Foreskin melanocyte (primary cell): ENCODE measurements at places on chromosomes 3 and 15.

DNA sequence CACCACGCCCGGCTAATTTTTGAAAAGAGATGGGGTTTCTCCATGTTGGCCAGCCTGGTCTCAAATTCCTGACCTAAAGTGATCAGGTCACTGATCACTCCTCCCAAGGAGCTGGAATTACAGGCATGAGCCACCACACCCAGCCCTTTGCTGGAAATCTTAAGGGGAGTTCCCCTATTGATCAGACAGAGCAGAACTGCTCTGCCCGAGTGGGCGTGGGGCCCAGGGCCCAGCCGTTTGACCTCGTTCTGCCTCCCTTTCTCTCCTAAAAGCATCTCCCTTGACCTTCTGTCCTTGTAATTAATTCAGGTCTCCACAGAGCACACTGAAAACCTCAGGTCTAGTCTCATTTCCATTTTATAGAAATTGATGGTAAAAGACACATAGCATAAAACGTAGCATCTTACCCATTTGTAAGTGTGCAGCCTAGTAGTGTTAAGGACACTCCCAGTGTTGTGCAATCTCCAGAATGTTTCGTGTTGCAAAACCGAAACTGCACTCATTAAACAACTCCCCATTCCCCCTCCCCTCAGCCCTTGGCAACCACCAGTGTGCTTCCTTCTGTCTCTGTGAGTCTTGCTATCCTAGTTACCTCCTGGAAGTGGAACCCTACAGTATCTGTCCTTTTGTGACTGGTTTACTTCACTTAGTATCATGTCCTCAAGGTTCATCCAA is 89.3 kb downstream of the SLCO3A1 start:
- peak; percentile 57 for DNase-seq

DNA sequence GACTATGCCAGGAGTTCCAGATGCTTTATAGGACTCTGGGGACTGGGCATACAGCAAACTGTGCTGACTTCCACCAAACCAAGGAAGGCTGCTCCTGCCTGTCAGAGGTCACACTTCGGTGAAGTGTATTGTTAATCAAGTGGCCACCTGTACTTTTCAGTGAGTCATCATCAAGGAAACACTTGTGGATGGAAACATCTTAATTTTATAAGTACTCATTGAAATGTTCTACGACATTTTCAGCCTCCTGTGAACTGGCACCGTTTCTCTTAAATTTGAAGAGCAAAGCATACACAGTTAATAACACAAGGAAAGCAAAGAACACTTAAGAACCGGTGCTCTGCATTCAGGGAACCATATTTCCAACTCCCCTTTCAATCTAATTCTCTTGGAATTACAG is 801.7 kb upstream of the DPPA4 start:
- no peak for DNase-seq

DNA sequence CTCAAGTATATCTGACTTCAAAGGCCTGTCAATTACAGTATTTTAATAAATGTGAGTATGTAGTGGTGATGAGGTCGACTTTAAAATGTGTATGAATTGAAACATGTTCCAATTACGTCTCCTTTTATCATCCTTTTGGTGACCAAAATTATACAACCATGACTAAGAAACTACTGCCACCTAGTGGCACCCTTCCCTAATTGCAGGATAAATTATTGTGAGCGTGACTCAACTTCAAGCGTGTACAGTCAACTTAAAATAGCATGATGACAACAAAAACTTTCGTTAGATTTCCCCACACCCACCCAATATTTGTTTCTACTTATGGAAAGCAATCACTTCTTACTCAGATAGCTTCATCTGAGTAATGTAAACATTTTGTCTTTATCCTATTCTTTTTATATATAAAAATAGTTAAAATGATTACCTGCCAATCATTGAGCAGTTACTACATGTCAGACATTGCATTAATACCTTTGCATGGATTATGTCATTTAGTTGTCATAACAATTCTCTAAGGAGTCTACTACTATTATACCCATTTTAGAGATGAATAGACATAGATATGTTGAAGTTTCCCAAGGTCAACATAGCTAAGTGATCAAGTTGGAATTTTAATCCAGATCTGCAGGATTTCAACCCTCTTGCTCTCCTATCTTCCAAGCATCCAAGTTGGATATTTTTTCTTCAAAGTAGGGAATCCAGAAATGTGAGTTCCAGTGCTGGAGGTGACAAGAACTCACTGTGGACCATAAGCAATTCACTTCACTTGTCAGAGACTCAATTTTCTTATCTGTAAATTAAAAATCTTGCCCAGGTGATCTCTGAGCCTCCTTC is 106.0 kb downstream of the MEX3B start:
- DNase-seq = peak; percentile 55

GRCh38 chr3:127685708-127686511 is 13.2 kb downstream of the ABTB1 start:
- no peak for DNase-seq

DNA sequence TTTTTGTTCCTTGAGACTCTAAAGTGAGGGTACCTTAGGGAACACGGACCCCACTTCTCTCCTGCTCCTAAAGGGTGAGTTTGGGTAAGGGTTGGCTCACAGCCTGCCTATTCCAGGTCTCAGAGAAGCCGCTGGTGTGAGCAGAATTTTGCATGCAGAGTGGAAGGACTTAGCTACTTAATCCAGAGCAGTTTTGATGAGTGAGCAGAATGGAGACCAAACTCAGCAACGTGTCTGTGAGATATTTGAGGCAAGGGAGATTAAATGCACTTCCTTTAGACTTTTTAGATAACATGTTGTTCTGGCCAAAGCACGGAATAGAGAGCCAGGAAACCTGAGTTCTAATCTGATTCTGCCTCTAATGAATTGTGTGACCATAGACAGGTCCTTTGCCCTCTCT is 5.1 kb downstream of the SLC24A1 start:
- no peak for DNase-seq

DNA sequence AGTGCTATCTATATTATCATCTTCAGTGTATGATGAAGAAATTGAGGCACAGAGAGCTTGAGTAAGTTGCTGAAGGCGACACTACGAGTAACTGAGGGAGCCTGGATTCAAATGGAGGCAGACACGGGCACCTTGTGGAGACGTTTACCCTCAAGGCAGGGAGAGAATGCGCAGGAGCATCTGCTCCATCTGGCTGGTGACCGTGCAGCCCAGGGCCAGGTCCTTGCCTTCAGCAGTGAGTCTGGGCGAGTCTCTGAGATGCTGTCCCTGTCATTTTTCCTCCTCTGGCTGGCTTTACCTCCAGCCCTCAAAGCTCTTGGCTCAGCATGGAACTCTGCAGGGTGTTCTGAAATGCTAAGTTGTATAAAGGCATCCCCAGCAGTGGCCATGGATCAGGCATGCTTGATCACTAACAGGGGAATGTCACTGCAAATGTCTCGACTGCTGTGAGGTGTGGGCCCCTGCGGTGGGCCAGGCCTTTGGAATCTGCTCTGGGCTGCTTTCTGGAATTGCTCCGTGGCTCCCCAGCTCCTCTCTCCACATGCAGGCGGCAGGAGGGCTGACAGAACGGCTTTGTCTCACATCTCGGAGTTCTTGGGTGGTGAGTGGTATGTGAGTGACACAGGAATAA is 19.7 kb downstream of the SPSB4 start:
- no peak for DNase-seq

- no peak for DNase-seq
Observed at GRCh38 chr3:57152151-57153143, 12.7 kb downstream of the IL17RD start.

DNA sequence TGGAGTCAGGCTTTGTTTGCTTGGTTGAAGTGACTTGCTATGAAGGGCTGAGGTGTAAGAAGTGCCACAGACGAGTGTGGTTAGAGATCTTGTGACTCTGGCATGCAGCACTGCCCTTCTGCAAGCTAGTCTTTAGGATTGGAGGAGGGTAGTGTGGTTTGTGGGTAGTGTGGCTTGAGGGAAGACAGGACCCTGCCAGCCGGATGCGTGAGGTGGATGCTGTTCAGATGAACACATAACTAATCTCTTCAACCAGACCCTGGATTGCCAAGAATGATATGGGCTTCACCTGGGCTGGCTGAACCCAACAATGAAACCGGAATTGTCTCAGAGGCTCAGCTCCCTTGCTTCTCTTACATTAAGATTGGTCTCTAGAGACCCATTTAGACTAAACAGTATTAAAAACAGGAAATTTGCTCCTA is 32.7 kb downstream of the STARD9 start:
- DNase-seq = peak; percentile 48

DNA sequence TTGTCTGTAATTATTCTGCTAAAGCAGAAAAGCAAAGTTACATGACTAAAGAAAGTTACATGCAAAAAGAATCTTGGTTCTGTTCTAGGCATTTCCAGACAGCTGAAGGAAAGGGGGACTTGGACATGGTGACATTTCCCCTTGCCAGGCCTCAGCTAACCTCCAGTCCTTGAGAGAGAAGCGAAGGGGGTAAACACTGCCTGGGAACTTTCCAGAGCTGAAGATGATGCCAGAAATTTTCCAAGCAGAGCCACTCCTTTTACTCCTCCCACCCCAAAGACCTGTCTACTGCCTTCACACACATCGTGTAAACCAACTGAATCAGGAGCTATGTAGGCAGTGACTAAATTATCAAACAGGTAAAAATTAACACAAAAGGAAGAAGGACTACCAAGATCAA is 5.4 kb downstream of the MEX3B start:
- DNase-seq = no peak

DNA sequence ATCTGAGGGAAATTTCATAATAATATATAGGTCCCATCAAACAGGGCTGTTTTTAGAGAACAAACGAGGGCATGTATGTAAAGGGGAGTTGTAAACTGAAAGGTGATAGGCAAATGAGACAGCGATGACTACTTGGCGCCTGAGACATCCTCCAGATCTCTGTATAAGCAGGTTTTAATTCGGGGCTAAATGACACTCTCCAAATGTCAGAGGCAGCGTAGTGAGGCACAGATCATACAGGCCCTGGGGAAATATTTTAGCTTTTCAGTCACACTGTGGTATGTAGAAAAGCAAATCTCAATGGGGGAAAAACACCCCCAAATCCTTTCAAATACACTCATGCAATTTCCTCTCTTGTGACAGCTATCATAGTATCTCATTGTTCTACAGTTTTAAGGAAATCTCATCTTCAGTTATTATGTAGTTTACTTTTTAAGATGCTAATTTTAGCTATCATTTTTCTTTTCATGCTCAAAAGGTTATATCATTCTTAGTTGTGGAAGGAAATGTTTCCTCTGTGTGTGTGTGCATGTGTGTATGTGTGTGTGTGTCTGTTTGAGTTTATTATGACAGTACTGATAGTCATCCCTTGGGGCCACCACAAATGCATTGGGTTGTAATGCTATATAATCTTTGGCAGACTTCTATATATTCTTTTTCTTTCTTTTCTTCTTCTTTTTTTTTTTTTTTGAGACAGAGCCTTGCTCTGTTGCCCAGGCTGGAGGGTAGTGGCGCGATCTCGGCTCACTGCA is 1.1 kb downstream of the TPRG1 start:
- DNase-seq = peak; percentile 39

DNA sequence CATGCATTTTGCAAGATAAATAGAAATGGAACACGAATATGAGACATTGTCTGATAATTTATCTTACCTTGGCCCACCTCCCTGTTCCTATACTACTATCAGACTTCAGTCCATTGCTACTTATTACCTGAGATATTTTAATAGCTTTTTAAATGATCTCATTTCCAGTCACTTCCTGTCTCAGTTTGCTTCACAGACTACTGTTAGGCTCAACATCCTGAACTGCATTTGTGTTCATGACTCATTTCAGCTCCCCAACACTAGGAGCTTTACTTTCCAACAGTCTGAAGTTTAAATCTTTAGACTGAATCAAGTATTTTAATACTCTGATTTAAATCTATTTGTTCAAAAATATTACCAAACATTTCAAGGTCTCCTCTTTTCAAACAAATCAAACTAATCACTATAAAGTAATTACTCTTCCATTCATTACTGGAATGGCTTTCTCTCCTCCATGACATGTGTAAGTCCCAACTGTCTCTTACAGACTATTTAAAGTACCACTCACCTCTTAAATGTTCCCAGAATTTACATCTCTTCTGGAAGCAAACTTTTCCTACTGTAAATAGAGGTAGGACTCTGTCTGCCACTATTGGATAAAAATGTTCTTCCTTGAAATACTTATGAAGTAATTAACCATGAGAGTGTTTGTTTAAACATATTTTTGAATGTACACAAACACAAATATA is 1277.6 kb downstream of the ZPLD1 start:
- DNase-seq = no peak

DNA sequence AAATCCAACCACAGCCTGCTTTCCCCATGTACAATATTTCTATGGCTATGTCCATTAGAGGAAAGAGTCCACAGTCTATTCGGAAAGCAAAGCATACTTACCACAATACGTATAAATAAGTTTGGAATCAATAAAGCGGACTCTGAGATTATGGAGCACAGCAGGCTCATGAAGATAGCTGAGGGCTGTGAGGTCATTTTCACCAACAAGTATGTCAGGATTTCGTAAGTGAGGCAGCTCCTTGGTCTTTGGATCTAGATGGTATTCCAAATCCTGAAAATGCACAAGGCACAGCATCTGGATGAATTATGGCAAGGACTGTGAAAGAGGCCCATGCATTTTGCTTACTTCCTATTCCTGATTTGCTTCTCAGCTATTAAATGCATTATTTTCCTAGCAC is 100.4 kb downstream of the MYO5A start:
- no peak for DNase-seq

- DNase-seq = no peak
Observed at GRCh38 chr3:119336823-119337222, 42.6 kb downstream of the ARHGAP31 start.

GRCh38 chr3:157871248-157871647 is 235.0 kb downstream of the SHOX2 start:
- no peak for DNase-seq

GRCh38 chr3:98536456-98537017 is 4.8 kb downstream of the GPR15 start:
- no peak for DNase-seq

GRCh38 chr15:29225534-29226234 is 43.9 kb downstream of the NSMCE3 start:
- DNase-seq = no peak

DNA sequence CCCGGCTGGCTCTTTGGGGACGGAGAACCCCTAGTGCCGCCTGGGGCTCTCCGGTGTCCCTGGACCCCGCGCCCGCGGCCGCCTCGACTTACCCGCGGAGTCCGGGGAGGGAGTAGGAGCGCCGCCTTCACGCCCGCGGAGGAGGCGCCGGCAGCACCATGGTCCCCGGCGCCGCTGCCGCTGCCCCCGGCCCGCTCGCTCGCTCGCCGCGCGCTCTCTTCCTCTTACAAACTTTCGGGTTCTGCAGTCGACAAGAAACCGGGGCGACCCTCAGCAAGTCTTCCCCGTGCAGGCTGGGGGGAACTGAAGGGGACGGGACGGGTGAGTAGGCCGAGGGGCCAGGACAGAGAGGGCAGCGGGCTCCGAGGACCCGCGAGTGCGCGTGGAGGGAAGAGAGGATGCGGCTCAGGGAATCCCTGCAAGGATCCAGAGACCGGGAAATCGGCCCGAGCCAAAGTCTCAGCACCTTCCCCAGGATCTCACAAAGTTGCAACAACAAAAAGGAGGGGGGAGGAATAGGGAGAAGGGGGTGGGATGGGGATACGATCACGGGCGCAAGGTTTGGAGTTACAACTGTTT is 2.0 kb downstream of the FOXP1 start:
- DNase-seq = no peak
